ENCODE measurements at places on chromosomes 3 and 15. TPM values are rescaled to one million over a fixed set of nuclear protein-coding genes. Genes with fewer than 3 reads are reported as not detected.

- DNase-seq = no peak
Observed at GRCh38 chr3:118772547-118773011, 262.1 kb downstream of the IGSF11 start.

- DNase-seq = peak; percentile 72
Observed at GRCh38 chr3:120425572-120426250, 25.1 kb downstream of the FSTL1 start.

GRCh38 chr3:138646513-138646912 lies 37.9 kb downstream of the FAIM start:
- no peak for DNase-seq

The SH2D7 gene
- polyA plus RNA-seq = 1.0 TPM

- no peak for DNase-seq
Observed at GRCh38 chr3:180888992-180889560, 23.4 kb upstream of the FXR1 start.

GRCh38 chr3:10085738-10086137 lies 22.3 kb downstream of the FANCD2OS start:
- DNase-seq = no peak

The SLC12A1 gene
- polyA plus RNA-seq = 0.23 TPM

- DNase-seq = no peak
Observed at GRCh38 chr15:100809151-100809550, 70.5 kb upstream of the ALDH1A3 start.

The REC114 gene
- polyA plus RNA-seq = not detected

The SPINK8 gene
- not detected for polyA plus RNA-seq

- DNase-seq = no peak
Observed at GRCh38 chr3:98482717-98483482, 14.6 kb upstream of the OR5K2 start.

- peak; percentile 68 for DNase-seq
Observed at GRCh38 chr3:183265157-183265642, 12.1 kb downstream of the B3GNT5 start.

DNA sequence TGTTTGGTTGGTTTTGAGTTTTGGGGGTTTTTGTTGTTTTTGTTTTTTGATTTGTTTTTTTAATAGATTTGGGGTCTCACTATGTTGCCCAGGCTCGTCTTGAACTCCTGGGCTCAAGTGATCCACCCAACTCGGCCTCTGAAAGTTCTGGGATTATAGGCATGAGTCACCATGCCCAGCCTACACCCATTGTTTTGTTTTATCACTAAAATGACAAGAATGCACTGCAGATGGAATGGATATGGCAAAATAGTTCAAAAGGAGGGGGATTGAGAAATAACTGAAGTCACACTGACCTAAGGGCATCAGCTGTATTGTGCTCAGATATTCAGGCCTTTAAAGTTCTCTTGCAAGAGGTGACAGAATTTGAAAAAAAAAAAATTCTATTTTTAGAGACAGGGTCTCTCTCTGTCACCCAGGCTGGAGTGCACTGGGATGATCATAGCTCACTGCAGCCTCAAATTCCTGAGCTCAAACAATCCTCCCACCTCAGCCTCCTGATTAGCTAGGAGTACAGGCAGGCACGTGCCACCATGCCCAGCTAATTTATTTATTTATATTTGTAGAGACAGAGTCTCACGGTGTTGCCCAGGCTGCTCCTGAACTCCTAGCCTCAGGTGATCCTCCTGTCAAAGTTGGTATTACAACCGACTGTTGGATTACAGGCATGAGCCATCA lies 4.4 kb upstream of the RASA2 start:
- DNase-seq = no peak

The CHRM5 gene
- polyA plus RNA-seq = not detected

DNA sequence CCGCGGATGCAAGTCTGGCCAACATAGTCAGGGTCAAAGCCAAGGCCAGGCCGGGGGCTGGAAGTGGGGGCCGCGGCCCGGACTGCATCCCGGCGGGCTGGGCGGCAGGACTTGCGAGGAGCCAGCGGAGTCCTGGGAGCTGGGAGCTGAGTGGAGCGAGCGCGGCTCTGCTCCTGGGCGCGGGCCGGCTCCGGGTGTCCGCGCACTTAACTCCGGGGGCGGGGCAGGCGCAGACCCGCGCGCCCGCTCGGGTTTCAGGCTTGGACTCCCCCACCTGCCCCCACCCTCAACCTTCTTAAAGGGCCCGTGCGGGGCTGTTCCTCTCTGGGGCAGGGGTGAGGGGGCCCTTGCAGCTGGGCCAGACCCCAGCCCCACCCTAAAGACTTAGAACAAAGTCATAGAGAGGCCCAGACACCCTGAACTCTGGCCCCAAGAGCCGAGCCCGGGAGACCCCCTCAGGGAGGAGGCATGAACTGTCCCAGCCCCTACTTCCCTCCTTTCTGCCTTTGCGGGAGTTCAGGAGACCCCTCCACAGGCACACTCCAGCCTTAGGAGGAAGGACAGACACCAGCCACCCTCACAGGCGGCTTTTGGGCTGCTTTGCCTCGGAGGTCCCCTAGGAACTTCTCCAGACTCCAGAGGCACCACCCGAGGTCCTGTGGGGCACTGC lies at the start of gene CSPG4:
Gene CSPG4, minus strand, starts transcription at position 181 of the 670 bp plus-strand sequence. Its CDS starts 93 bp downstream, at position 88.
- peak; percentile 81 for DNase-seq

The CCDC33 gene
- not detected for polyA plus RNA-seq

The CA12 gene
- polyA plus RNA-seq = 2.7 TPM

- DNase-seq = no peak
Observed at GRCh38 chr3:112056451-112056929, 22.0 kb downstream of the TMPRSS7 start.

The SCN11A gene
- polyA plus RNA-seq = not detected

DNA sequence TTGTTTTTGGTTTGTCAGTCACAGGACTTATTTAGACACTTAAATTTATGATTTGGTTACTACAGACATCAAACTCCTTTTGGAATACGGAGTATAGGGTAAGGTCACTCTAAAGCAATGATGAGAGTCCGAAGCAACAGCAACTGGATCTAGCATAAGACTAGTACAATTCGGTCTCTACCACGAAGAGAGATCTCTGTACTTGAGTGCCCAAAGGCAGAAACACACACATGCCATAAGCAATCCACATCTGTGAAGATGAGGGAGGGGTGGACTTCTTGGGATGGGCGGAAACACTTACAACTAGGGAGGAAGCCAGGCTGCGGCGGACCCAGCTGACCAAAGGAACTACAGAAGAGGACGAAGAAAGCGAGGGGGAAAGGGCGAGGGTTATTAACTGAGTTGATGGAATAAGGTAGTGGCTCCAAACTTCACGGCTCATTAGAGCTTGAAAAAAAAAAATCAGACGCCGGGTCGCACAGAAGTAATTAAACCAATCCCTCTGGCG lies 595 bp downstream of the DPH6 start:
- DNase-seq = peak; percentile 62

DNA sequence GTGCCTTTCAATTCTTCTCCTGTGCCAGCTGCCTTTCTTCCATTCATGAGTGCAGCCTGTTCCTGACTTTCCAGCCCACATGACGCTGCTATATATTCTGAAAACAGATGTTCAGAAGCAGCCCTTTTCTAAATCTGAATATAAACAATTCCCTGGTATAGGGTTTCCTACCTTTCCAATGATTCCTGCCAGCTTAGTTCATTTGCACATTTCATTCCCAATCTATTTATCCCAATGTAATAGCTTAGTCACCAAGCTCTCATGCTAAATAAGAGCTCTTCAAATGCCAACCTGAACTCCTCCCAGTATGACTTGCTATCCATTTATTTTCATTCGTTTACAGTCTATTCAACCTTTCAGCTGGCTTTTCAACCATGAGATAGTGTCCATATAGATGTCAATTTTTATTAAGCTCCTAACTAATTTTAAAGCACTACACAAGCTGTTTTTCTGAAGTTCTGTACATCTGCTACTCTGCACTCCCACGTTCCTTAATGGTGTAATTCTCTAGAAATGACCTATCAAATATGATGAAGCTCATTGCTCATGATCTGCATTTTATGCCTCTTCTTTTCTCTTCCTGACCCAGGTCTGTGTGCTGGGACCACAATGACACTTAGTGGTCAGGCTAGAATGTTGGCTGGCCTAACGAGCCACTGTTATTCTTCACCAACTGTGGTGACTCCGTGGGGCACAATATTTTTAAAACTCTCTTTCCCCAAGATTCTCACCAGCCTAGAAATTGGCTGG lies 605.0 kb upstream of the TBL1XR1 start:
- DNase-seq = no peak

The TIMP4 gene
- polyA plus RNA-seq = 32.3 TPM

GRCh38 chr3:32180141-32180784 lies 58.2 kb upstream of the CMTM8 start:
- DNase-seq = no peak

The ST3GAL6 gene
- polyA plus RNA-seq = 7.5 TPM

GRCh38 chr3:8112587-8112986 lies 389.0 kb upstream of the LMCD1 start:
- no peak for DNase-seq

The C3orf70 gene
- 4.5 TPM for polyA plus RNA-seq

DNA sequence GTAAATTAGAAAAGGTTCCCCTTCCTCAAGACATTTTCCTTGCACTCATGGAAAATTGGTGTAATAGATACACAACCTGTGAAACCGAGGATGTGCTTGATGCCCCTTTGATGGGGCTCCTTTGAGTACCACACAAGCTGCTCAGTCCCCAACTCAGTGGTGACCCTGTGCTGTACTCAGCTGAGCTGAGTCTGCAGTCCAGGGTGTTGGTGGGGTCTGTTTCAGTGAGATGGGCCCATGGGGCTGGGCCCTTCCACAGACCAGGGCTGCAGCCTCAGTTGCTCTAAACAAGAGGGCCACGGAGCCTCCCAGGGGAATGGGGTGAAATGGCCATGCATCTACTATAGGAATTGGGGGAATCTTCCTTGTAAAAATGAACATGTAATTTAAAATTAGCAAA lies 39.3 kb downstream of the KY start:
- DNase-seq = no peak
